ENCODE measurements at places on chromosomes 1 and 21.

- DNase-seq: peak; percentile 74
These were observed 13.7 kb downstream of the DHRS3 start for GRCh38 chr1:12604114-12604874.

DNA sequence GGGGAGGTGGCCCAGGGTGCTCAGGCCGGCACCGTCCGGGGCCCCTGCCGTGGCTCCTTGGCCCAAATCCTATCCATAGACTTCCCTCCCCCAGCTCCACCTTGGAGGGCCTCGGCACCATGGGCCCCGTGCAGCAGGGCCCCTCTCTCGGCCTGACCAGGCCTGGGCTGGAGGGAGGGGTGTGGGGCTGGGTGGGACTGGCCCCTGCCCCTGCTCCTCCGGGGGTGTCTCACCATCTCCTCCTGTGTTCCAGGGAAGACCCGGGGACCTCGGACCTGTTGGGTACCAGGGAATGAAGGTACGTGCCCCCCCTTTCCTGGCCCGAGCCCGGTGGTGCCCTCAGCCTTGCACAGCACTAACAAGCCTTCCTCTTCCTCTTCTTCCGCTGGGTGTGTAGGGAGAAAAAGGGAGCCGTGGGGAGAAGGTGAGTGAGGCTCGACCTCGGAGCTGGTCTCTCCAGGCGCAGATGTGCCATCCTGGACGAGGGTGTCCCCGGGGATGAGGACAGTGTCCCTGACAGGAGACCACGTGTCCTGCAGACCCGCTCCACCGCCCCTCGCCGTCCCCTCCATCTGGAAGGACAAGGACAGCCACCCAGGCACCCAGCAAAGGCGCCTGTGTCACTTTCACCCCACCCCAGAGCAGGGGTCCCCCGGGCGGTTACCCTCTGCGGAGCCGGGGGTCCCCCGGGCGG lies 7.9 kb downstream of the COL6A1 start:
- no peak for DNase-seq

GRCh38 chr1:104855550-104855949 lies 1105.9 kb downstream of the AMY1C start:
- DNase-seq: no peak

DNA sequence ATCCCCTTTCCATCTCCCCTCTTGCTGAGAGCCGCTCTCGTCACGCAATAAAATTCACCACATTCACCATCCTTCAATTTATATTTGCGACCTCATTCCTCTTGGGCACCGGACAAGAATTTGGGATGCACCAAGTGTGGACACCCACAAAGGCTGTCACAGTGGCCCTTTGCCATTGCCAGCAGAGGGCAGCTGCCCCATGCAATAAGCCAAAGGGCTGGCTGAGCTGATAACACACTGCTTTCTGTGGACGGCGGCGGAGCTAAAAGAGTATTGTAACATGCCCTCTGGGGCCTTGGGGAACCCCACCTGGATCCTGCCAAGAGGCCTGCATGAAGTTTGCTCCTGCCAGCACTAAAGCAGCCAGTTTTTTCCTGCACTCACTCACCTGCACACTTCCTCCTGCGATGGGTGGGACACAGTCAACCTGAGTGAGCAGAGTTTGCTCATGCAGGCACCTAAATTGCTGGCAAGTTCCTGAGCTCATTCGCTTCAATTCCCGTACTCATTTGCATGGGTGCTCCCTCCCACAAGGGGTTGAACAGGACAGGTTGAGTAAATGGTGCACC lies 792.3 kb upstream of the ADAMTS5 start:
- no peak for DNase-seq

- no peak for DNase-seq
These were observed 239.9 kb upstream of the IRF2BP2 start for GRCh38 chr1:234849832-234850231.

DNA sequence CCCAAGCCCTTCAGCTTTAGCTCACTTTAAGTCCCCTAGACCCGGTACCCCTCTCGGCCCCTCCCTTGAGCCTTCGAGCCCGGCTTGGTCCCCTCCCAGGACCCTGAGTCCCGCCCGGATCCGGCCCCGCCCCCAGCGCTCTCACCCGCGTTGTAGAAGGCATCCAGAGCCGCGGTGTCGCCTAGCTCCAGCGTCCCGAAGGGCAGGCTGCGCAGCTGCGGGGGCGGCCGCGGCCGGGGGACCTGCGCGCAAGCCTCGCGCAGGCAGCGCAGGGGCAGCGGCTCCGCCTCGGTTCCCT lies 699 bp downstream of the MAP3K6 start:
- peak; percentile 72 for DNase-seq

- DNase-seq: no peak
These were observed 21.2 kb downstream of the PADI6 start for GRCh38 chr1:17393230-17393629.

DNA sequence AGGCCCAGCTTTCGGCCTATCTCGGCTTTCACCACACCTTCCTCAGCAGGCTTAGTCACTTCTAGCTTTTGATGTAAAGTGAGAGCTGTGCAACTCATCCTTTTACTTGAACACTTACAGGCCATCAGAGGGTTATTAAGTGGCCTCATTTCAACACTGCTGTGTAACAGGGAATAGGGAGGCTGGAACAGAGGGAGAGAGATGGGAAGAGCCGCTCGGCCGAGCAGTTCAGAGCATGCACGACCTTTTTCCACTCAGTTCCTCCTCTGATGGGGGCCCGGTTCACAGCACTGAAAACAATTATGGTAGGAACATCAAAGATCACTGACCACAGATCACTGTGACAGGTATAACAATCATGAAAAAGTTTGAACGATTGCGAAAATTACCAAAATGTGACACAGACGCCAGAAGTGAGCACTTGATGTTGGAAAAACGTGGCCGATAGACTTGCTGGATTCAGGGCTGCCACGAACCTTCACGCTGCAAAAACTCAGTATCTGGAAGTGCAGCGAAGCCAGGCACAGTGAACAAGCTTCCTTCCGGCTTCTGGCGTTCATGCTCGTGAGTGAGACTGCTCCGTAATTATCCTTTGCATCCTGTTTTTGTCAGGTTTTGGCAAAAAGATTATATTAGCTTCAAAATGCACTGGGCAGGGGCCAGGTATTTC lies 28.6 kb downstream of the AGPAT3 start:
- no peak for DNase-seq

- peak; percentile 77 for DNase-seq
These were observed 51.0 kb downstream of the KIAA0319L start for GRCh38 chr1:35505911-35506798.

DNA sequence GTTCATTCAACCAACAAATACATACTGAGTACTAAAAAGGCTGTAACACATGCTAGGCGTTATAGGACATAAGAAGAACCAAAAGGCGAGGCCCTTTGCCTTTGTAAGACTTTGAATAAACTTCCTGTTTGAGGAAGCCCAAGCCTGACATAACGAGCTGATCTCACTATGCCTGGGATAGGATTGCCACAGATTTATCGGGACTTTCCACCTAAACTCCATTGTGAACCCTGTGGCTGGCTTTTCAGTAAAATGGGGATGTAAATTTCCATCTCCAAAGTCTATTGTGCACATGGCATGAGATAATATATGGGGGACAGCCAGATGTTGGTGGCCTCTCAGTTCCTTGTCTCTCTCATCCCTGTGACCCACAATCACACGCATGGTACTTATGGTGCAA lies 41.9 kb downstream of the LMO4 start:
- DNase-seq: no peak

DNA sequence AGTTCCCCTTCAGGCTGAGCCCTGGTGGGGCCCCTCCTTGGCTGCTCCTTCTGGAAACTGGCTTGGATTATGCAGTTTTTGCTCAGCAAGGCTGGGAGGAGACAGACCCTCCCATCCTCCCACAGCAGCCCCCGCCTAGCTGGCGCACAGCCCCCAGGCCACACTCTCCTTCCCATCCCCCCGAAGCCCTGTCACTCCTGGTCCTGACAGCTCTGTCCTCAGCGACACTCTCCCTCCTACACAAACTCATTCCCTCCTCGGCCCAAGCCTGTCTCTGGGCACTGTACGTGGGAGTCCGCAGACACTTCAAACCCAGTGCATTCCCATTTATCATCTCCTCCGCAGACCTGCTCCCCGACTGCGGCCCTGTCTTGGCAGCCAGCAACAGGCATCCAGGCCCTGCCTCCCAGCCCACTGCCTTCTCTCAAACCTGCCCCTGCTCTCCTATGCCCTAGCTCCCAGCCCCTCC lies 25.0 kb upstream of the EPHB2 start:
- no peak for DNase-seq

DNA sequence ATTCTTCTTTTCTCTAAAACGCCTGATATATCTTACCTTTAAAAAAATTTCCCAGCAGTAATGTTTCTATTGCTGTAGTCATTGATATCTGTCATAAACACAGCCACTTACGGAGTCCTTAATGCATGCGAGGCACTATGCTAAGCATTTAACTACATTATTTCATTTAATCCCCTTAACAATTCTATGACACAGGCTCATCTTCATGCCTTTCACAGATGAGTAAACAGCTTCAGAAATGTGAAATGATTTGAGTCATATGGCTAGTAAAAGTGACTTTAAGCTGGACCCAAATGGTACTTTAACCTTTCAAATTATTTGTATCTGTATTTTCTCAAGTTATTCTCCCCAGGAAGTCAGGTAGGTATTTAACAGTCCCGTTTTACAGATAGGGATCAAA lies 125.1 kb upstream of the FGGY start:
- no peak for DNase-seq

- DNase-seq: no peak
These were observed 145.8 kb upstream of the ERRFI1 start for GRCh38 chr1:8171751-8172464.

GRCh38 chr1:7719468-7720094 lies 51.5 kb upstream of the VAMP3 start:
- DNase-seq: no peak

DNA sequence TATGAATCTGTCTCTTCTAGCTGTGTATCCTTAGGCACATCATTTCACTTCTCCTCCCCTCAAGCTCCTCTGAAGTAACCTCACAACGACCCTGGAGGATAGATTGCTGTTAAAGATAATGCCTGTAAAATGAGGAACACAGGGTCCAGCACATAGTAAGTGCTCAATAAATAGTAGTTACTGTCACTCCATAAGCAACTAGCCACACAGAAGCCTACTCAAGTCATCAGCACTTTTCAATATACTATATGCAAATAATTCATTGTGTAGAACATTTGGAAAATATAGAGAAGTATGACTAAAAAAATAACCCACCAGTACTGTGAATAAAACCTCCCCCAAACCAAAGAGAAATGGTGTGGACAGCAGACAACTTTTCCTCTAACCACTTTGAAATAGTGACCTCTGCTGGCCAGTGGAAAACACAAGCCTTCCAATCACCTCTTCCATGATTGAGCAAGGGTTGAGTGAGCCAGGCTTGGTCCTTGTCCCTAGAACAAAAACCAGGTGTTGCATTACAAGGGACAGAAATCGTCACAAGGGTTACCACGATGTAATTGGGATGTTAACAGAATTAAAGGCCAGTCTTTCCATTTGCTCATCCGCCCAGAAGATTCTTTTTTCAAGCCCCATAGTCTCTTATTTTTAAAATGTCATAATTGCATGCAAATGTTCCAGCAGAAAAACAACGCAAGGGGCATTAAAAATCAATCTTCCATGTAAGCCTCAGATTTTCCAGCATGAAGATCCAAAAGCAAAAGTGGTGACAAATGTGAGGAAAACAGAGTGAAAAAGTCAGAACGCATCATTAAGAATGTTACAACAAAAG lies 15.7 kb upstream of the GLIS1 start:
- DNase-seq: peak; percentile 28

- no peak for DNase-seq
These were observed 22.1 kb downstream of the TP73 start for GRCh38 chr1:3674100-3675094.

GRCh38 chr1:239647045-239647444 lies 260.7 kb downstream of the CHRM3 start:
- no peak for DNase-seq

DNA sequence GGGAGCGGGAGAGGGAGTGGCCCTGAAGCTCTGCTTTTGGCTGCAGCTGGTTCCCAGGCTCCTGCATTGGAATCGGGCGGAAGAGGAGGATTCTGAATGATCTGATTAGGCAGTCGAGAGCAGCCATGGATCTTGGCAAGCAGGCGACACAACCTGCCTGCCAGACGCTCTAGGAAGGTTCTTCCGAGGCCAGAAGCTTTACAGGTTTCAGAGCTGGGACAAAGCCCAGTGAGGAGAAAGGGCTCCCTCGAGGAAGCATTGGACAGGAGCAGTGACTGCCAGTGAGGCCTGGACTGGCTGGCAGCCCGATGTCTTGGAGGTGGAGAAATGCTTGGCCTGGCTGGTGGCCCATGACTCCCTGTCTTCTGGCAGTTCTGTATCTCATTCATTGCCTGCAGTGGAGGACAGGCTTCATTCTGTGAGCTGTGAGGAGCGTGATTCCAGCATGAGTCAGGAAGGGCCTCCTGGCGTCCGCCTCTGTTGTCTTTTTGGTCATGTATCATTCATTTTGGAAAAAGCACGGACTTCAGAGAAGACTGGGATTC lies 132.7 kb upstream of the IPO9 start:
- no peak for DNase-seq

DNA sequence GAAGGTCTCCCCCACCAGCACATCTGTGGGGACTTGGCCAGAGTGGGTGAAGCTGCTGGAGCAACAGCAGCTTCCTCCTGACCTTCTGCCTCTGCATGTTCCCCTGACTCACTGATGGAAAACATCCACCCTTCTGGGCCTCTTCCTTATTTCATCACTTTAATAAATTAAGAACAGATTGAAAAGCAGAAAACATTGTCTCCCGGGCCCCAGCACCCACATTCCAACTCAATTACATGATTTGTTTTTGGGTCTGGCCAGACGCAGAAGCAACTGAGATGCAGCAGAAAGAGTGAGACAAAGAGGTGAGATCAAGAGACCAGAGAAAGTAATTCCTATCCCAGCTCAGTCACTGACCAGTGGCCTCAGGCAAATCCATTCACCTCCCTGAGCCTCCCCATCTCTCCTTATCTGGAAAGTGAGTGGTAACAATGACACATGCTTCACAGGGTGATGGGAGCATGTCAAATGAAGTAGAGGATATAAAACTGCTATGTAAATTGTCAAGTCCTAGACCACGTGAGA lies 157.1 kb downstream of the ELAVL4 start:
- no peak for DNase-seq
